ENCODE measurements at places on chromosomes 6 and 20. TPM values are rescaled to one million over a fixed set of nuclear protein-coding genes. Genes with fewer than 3 reads are reported as not detected.

The FNDC11 gene
- 0.52 TPM for total RNA-seq

DNA sequence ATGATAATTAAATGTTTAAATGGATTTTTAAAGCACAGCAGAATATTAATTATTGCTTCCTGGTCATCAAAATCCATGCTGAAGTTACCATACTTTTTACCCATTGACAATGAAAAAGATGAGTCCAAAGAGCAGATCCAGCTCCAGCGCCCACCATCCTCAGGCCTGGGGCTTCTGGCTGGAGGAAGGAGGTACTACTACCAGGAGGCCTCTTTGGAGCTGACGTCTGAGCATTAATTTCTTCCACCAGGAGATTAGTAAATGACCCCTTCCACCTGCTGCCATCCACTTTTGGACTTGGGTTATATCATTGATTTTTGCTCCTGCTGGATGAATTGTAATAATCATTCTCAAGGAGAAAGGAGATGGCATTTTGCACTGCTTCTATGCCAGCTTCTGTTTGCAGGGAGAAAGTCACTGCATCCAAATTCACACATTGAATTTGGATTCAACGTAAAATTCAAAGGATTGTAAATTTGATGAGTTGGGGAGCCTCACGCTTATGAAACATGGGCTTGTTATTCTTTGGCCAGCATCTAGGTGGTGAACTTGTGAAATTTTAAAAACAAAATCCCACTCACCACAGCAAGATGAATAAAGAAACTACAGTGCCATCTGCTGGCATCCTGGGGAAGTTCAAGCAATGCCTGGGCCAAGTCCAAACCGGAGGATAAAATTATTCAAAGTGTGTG, 121.8 kb downstream of the SASH1 start:
- DNase-seq, result peak; percentile 50

DNA sequence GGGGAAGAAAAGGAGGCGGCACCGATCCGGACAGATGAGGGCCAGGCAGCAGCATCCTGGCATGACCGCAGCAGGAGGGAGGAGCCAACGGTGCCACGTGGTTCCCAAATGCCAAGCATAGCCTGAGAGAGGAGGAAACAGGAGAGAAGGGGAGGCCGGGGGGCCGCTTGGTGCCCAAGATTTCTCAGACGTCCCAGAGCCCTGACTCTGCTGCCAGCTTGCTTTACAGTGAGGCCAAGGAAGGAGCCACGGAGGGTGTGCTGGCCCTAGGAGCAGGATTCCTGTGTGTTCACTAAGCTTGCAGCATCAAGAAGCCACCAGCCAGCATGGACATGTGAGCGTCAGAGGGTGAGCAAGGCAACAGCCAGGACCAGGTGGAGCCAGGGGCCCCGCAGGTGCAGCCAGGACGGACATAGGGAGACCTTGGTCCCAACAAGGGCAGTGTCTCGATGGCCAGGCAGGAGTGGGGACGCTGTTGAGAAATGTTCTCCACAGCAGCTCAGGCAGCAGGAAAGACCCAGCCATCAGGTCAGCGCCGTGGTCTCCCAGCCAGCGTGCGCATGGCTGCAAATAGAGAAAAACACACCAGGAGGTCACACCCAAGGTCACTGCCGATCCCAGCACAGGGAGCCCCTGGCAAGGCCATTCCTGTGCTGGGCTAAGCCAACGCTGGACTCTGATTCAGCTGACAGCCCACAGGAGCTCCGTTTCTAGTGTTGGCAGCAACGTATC, 143.7 kb downstream of the DLL1 start:
- peak; percentile 39 for DNase-seq

DNA sequence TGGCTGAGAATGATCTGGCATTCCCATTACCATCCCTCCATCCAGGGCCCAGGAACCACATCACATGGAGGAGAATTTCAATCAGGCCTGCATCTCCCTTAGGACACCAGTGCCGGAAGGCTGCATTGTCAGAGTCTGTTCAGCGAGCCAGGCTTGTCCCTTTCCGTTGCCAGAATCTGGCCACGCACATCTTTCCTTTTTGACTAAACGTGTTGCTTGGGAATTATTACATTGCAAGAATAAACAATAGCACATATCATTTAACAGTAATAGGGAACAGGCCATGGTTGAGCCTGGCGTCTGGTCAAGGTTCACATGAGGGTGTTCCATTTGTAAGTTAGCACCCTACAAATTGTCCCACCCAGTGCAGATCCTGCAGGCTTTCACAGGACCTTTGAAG, 42.8 kb downstream of the SOBP start:
- no peak for DNase-seq

DNA sequence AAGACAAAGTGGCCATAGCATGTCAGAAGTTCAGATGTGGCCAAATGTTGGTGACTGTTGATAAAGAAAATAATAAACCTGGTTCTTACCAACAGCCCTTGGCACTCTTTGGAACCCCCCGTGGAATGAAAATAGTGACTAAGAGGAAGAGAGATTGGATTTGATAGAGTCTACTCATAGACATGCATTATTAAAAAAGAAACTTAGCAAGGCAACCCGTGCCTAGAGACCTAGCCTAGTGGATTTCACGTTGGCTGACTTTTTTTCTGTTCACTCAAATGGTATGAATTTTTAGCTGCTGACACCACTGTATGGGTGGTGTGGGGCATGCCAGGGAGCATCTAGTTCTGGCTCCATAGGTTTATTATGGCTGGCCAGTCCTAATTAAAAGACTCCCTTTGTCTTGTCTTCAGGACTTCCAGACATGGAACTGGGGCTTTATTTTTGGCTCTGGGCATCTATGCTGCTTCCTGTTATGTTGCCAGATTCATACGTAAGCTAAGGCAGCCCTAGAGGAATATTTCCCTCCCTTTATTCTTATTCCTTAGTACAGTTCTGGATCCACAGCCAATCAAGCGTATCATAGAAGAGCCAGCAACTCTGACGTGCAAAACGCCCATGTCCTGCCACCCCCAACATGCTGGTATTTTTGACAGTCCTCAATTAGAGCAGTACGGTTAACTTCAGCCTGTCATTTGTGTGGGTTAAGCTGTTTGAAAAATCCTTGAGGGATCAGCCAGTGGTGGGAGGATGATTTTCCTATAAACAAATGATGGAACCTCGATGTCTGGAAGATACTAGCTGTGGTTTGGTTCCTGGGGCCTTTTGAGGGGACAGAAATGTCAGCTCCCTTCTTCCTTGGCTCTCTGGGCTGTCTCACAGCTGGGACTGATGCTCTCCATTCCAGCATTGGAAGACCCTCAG, 127.5 kb downstream of the ISM1 start:
- DNase-seq, result no peak

Measured in CD8-positive, alpha-beta T cell (primary cell).